ENCODE measurements at places on chromosomes 7 and 10.

- DNase-seq = no peak
Observed at GRCh38 chr10:79203833-79204232, 135.1 kb downstream of the ZMIZ1 start.

GRCh38 chr10:68752711-68753350, 31.8 kb downstream of the CCAR1 start:
- DNase-seq = no peak

DNA sequence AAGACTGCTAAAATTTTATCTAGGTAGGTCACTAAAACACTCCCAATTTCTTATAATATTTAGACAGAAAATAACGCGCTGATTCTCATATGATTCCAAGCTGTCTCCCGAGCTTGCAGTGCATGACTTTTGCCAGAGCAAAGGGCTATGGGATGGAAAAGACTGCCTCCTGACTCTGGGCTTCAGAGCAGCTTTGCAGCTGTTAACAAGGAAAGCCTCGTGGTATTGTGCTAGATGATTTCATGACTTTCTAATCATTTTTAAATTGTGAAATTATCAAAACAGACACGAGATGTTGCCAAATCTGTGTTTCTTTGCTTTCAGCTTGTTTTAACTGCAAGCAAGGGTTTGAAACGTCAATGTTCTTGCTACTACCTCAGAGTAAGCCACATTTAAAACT, 238.3 kb downstream of the AGMO start:
- no peak for DNase-seq

GRCh38 chr10:9922126-9922870, 1095.4 kb upstream of the CELF2 start:
- no peak for DNase-seq

- no peak for DNase-seq
Observed at GRCh38 chr10:113384181-113384580, 168.7 kb upstream of the HABP2 start.

- DNase-seq = peak; percentile 53
Observed at GRCh38 chr10:86711513-86712316, 43.4 kb downstream of the LDB3 start.

GRCh38 chr10:71912431-71912830, 51.8 kb upstream of the CHST3 start:
- DNase-seq = no peak

DNA sequence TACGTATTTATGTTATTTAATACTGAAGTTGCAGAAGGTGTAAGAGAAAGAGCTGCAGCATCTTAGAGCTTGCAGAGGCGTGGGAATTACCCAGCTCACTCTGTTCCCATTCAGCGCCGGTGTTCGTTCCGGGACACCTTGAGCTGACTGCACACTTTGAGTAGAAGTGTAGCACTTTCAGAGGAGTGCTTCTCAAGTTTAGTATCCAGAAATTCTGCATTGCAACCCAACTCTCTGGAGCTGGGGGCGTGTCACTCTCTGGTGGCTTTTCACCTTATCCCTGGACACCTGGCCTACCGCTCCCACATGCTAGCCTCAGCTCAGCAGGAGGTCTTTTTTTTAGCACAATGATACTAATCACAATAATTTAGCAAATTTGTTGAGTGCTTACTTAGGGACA, 66.4 kb upstream of the SHH start:
- DNase-seq = no peak

DNA sequence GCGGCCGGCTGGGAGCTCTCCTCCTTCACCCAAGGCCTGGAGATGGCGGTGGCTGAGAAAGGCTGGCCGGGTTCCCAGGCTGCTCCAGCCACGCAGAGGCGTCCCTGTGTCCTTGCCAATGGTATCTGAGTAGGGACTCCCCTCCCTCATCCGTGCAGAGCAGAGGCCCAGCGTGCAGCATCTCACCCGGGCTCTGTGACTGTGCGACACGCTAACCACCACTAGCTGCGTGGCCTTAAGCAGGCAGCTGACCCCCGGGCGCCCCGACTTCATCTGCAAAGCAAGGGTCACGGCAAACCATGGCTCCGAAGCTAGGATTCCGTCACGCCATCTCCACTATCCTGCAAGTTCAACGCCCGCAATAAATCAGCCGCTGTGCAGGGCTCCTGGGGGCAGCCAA, 47.2 kb upstream of the TNRC18 start:
- DNase-seq = no peak

GRCh38 chr10:94279835-94280709, 82.7 kb downstream of the NOC3L start:
- peak; percentile 55 for DNase-seq

GRCh38 chr10:69757553-69758309, 44.0 kb upstream of the COL13A1 start:
- DNase-seq = no peak

- DNase-seq = no peak
Observed at GRCh38 chr10:14594878-14595525, 179.7 kb downstream of the FAM107B start.

- DNase-seq = no peak
Observed at GRCh38 chr7:81487516-81487915, 282.3 kb downstream of the HGF start.

DNA sequence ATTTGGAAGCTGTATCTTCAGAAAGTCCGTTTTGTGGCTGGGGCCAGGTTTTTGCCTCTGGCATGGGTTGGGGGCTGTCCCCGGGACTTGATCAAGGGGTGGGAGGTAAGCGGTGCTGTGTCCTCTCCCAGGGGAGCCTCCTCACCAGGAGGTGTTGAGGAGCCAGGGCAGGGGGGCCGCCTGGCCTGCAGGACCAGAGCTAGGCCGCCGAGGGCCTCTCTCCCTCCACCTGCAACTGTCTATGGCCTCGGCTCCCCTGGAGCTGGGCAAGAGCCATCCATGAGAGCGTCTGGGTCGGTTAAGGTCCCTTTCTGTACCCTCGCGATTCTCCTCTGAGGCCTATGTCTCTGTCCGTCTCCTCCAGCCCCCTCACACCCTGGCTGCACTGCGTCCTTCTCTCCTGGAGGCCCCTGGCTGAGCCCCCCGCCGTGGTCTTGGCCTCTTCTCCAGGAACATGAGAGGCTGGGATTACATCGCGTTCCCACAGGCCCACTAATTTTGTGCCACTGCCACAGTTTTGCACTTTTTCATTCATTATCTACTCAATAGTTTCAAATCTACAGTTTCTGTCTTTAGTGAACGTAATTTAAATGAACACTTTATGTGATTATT, 20.6 kb downstream of the CALML5 start:
- no peak for DNase-seq

- DNase-seq = no peak
Observed at GRCh38 chr7:111987115-111987826, 218.9 kb downstream of the DOCK4 start.

- no peak for DNase-seq
Observed at GRCh38 chr7:149050941-149051340, 22.6 kb upstream of the PDIA4 start.

- no peak for DNase-seq
Observed at GRCh38 chr10:86509145-86509544, 12.4 kb downstream of the WAPL start.

- no peak for DNase-seq
Observed at GRCh38 chr10:102997998-102998397, 79.9 kb downstream of the CNNM2 start.

DNA sequence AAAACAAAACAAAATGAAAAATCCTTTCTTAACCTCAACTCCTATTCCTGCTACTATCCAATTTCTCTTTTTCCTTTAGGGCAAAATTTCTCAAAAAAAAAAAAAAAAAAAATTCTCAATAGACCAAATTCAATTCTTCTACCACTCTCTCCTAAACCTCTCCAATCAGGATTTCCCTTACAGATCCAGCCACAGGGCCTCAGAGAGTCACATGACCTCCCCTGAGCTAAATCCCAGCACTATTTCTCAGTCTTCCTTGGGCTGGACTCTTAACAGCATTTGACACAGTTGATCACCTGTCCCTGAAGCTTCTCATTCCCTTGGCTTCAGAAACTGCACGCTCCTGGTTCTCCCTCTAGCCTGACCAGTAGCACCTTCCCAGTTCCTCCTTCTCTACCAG, 4.9 kb downstream of the ZNF12 start:
- DNase-seq = no peak

GRCh38 chr7:26958834-26959233, 94.4 kb upstream of the SKAP2 start:
- no peak for DNase-seq

GRCh38 chr7:123151443-123151842, 48.3 kb downstream of the SLC13A1 start:
- DNase-seq = no peak
